ENCODE measurements at places on chromosomes 5 and 9.

- H3K36me3 ChIP-seq, result no peaks in the 10 kb centered on the region
- peaks cover 22% of the 10 kb centered on the region for H3K4me1 ChIP-seq
- no peak overlapping the region for H3K27ac ChIP-seq
- DNase-seq, result no peak
- H3K27me3 ChIP-seq, result peaks cover 20% of the 10 kb centered on the region
These were observed 33.4 kb downstream of the STC2 start for GRCh38 chr5:173294673-173295320.

GRCh38 chr9:112535301-112535700, 48.7 kb downstream of the KIAA1958 start:
- H3K27ac ChIP-seq, result no peak overlapping the region
- H3K4me1 ChIP-seq, result peaks cover 26% of the 10 kb centered on the region

GRCh38 chr5:32498484-32498883, 53.9 kb upstream of the ZFR start:
- peaks cover 47% of the 10 kb centered on the region for H3K27me3 ChIP-seq
- DNase-seq, result no peak
- no peaks in the 10 kb centered on the region for H3K4me1 ChIP-seq
- H3K36me3 ChIP-seq, result no peaks in the 10 kb centered on the region

- DNase-seq, result no peak
- no peak overlapping the region for H3K27ac ChIP-seq
- peaks cover 24% of the 10 kb centered on the region for H3K4me1 ChIP-seq
- H3K27me3 ChIP-seq, result peaks cover 3% of the 10 kb centered on the region
These were observed 504 bp upstream of the ZNF618 start for GRCh38 chr9:113875459-113876150.

- no peaks in the 10 kb centered on the region for H3K4me1 ChIP-seq
- H3K4me3 ChIP-seq, result no peak overlapping the region
- no peaks in the 10 kb centered on the region for H3K27me3 ChIP-seq
- H3K27ac ChIP-seq, result no peak overlapping the region
- no peaks in the 10 kb centered on the region for H3K36me3 ChIP-seq
- DNase-seq, result no peak
These were observed 55.9 kb upstream of the SLCO6A1 start for GRCh38 chr5:102554728-102555127.

GRCh38 chr5:178324481-178325310, 92.1 kb upstream of the PHYKPL start:
- H3K27me3 ChIP-seq, result no peaks in the 10 kb centered on the region
- no peaks in the 10 kb centered on the region for H3K36me3 ChIP-seq
- peaks cover 6% of the 10 kb centered on the region for H3K4me1 ChIP-seq
- no peak overlapping the region for H3K4me3 ChIP-seq
- no peak overlapping the region for H3K27ac ChIP-seq

- no peaks in the 10 kb centered on the region for H3K36me3 ChIP-seq
- H3K4me1 ChIP-seq, result peaks cover 100% of the 10 kb centered on the region
- no peaks in the 10 kb centered on the region for H3K27me3 ChIP-seq
These were observed 36.2 kb downstream of the NFIB start for GRCh38 chr9:14277761-14278160.

DNA sequence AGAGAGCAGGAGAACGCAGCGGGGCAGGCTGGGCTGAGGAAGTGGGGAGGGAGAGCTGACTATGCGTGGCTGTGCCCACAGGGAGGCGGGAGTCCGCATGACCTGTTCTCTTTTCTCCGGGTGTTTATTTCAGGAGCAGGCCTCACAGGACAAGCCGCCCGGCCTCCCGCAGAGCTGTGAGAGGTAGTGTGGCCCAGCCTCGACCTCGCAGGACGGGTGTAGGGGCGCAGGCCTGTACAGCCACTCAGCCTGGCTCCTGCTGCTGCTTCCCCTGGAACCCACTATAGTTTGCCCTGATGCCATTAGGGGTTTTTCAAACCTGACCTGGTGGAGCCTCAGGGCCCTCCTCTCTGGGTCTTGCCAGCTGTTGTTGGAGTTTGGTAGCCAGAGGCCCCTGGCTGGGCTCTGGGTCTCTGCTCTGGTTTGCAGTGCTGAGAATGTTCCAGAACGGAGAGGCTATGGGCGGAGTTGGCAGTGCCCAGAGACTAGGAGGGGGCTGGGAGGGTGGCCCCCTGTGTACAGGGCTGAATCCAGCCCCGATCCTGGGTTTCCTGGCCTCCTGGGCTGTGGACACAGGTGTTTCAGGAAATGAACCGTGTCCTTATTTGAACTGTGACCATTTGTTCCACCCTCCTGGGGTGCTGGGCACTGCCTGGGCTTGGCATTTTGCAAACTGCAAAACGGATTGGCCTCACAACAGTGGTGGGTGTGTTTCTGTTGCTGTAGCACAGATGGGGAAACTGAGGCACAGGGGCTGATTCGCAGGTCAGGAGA, 78.8 kb downstream of the WNK2 start:
- no peak overlapping the region for H3K4me3 ChIP-seq
- H3K27ac ChIP-seq, result peak overlapping the region; percentile 45
- no peak for DNase-seq

- no peak for DNase-seq
- no peaks in the 10 kb centered on the region for H3K36me3 ChIP-seq
- H3K27ac ChIP-seq, result no peak overlapping the region
- no peaks in the 10 kb centered on the region for H3K27me3 ChIP-seq
These were observed 11.9 kb downstream of the SIL1 start for GRCh38 chr5:139186261-139186660.

DNA sequence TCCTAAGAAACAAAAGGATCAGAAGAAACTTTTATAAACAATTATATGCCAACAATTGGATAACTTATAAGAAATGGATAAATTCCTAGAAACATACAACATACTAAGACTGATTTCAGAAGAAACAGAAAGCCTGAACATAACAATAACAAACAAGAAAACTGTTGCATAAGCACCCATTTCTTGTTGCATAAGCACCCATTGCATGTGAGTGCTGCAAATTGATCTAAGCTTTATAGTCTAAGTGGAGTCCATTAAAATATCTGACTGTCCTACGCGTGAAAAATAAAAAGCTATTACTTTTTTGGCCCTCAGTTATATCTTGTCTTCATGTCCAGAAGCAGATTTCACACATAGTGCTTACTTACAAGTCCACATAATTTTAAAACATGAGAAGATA, 19.3 kb downstream of the TYRP1 start:
- no peak overlapping the region for H3K4me3 ChIP-seq
- no peaks in the 10 kb centered on the region for H3K36me3 ChIP-seq
- DNase-seq, result no peak
- H3K27ac ChIP-seq, result no peak overlapping the region

GRCh38 chr5:124883681-124884080, 137.2 kb upstream of the ZNF608 start:
- no peak overlapping the region for H3K4me3 ChIP-seq
- no peaks in the 10 kb centered on the region for H3K27me3 ChIP-seq
- no peak overlapping the region for H3K27ac ChIP-seq
- no peaks in the 10 kb centered on the region for H3K4me1 ChIP-seq

DNA sequence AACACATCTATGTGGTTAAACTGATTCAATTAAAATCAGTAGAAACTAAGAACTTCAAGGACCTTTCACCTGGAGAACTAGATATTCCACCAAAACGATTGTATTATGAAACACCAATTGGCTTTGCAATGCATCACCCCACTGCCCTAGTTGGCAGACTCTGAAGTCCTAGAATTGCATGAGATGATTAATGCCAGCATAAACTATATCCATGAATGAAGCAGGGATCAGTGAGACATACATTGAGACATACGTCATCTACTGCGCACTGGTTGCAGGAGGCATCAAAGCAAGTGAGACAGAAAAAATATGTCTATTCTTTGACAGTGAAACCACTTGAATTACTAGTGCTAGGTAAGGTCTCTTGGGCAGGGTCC, 9.7 kb upstream of the ZNF354A start:
- no peaks in the 10 kb centered on the region for H3K4me1 ChIP-seq
- H3K27ac ChIP-seq, result no peak overlapping the region
- DNase-seq, result no peak
- H3K4me3 ChIP-seq, result no peak overlapping the region
- H3K27me3 ChIP-seq, result peaks cover 16% of the 10 kb centered on the region

DNA sequence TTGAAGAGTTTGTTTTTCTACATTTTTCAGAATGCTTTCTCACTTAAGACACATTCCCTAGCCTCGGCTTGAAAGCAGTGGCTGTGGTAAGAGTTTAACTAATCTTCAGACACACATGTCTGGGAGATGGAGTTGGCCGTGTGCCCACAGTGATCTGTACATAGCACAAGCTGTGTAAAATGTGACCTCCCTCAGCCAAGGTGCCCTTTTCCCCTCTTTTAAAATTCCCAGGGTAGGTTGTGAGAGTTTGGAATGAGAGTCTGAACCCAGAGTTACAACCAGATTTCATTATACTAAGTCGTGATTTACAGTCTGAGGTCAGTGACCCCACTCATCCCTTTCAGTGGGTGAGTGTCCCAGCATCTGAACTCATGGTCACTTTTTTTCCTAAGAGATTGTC, 230.4 kb downstream of the DOCK8 start:
- no peaks in the 10 kb centered on the region for H3K36me3 ChIP-seq
- DNase-seq, result peak; percentile 53
- peaks cover 9% of the 10 kb centered on the region for H3K4me1 ChIP-seq
- H3K4me3 ChIP-seq, result no peak overlapping the region

GRCh38 chr5:113514289-113514635, 768 bp downstream of the YTHDC2 start:
- peak overlapping the region; percentile 79 for H3K4me3 ChIP-seq
- H3K27me3 ChIP-seq, result no peaks in the 10 kb centered on the region
- no peak for DNase-seq
- H3K36me3 ChIP-seq, result peaks cover 21% of the 10 kb centered on the region
- H3K4me1 ChIP-seq, result peaks cover 41% of the 10 kb centered on the region

Data from left ventricle myocardium inferior (tissue), 1 donor.